ENCODE measurements at places on chromosomes 1 and 21.
A peak's percentile ranks its signal among the peaks of the same experiment; 100 is the strongest.

DNA sequence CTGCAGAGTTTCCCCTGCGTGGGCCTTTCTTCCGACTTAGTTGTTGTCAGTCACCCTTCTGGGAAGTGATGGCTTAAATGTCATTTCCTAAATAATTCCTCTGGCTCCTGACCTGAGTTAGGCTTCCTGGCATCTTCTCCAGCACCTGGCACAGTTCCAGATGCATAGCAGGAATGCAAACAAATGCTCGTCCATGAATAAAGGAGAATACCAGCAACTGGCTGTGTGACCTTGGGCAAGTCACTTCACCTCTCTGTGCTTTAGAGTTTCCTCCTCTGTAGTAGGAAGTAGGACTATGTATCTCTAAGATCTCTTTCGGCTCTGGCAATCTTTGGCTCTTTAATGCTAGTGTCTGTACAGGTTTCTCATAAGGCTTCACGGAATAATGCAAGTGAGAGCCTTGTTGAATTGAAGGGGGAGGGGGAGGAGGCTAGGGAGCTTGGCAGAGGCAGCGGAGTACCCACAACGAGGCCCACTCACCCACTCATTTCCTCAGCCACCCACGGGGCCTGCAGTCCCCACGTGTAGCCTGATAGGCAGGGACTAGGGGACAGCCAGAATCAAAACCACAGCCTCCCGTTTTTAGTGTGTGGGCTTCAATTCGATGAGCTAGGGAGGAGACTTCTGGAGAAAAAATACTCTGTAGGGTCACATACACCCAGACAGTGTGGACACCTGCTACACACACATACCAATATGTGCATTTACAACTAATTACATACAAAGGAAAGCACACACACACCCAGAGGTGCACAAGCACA, 48.1 kb downstream of the TENT5C start:
- no peak for DNase-seq

DNA sequence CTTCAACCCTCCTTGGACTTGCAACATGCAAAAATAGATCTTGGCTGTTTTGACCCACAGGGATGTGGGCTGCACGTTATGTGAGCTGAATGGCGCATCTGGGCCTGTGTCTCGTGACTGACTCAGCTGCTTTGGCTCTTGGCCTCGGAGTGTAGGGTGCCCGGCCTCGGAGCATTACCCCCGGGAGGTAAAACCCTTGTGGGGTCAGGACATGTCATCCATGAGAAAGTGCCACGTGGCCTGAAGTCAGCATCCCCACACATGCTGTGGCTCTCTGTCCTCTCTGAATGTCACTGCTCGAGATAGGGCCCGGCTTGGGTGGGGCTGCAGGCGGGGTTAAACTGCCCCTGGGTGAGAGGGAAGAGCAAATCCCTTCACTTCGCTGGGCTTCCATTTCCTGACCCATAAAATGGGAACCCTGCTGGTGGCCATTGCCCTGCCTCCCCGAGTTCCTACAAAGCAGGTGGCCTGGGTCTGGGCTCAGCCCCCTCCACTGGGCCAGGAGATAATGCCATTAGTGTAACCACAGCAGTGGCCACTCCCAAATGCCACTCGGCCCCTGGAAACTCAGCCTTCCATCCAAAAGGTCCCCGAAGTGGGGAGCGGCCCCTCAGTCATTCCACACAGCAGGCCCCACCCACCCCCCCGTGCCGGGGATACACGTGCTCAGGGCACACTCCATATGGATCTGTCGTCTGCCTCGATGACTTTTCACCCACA, 22.8 kb upstream of the TSPEAR start:
- DNase-seq: no peak

GRCh38 chr1:174040387-174040786, 18.2 kb upstream of the RC3H1 start:
- DNase-seq: peak; percentile 92

- no peak for DNase-seq
Measured at GRCh38 chr21:16177532-16177931, 447.8 kb downstream of the USP25 start.

GRCh38 chr1:55214934-55215193, 300 bp downstream of the USP24 start:
- DNase-seq: no peak

GRCh38 chr1:43565600-43566360, 35.1 kb downstream of the PTPRF start:
- no peak for DNase-seq

DNA sequence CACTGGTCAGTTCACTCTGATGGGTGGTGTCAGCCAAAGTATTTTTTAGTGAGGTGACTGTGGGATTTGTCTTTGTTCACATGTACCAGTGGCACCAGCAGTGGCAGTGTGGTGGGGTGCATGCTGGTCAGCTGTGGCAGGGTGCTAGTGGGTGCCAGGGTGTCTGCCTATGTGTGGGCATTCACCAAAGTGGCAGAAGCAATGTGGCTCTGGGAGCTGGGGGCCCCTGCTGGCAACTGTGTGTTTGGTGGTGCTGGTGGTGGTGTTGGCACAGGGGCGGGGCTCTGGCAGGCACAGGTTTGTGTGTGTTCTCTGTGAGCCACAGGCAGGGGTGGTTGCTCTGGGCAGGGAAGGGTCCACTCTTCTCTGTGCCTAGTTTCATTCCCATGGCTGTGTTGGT, 161.5 kb downstream of the CENPF start:
- no peak for DNase-seq

DNA sequence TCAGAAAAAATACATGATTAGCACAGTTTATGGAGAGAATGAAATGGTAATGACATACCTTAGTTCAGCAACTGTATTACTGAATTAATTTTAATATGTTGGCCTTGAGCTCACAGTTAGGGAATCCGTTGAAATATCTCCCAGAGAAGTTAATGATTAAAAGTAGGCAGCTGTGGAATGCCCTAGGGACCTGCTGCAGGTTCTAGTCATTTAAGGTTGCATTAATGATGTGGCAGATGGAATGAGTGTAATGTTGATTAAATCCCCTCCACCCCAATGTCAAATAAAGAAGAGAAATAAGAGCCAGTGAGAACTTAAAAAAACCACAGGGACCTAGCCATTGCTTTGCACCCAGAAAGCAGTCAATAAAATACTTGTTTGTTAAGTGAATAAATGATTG, 40.3 kb upstream of the TRIM45 start:
- DNase-seq: no peak

- DNase-seq: no peak
Measured at GRCh38 chr1:218874313-218874712, 299.4 kb upstream of the LYPLAL1 start.

DNA sequence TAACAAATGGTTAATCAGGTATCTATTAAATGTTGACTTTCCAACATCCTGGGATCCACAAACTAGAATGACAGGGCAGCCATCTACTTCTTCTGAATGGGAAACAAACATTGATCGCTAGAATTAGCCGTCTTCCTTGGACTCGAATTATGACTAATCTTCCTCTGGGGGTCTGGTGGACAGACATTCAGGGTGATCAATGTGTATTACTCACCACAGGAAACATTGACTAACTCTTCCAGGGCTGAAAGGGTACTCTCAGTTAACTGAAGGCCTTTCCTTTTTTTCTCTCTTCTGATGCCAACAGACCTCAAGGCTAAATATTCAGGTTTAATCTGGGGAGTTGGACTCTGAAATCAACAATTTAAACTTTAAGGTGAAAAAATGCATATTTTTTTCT, 9.5 kb downstream of the NOL9 start:
- DNase-seq: no peak

GRCh38 chr1:161492827-161493226, 12.4 kb upstream of the FCGR2A start:
- no peak for DNase-seq

- DNase-seq: no peak
Measured at GRCh38 chr1:214933375-214933774, 149.2 kb upstream of the KCNK2 start.

- DNase-seq: peak; percentile 16
Measured at GRCh38 chr1:114558544-114558943, 22.9 kb downstream of the BCAS2 start.
